ENCODE measurements at places on chromosomes 2 and 18. TPM values are rescaled to one million over a fixed set of nuclear protein-coding genes. Genes with fewer than 3 reads are reported as not detected.

The CCDC150 gene
- not detected for total RNA-seq

The TRIM43 gene
- not detected for total RNA-seq

The GAL3ST2 gene
- total RNA-seq: 0.49 TPM

The LAMA3 gene
- total RNA-seq: 30.1 TPM

The POTEC gene
- total RNA-seq: not detected

- H3K4me1 ChIP-seq: no peaks in the 10 kb centered on the region
- no peaks in the 10 kb centered on the region for H3K36me3 ChIP-seq
- DNase-seq: no peak
- H3K4me3 ChIP-seq: no peak overlapping the region
These were observed 1367.7 kb upstream of the CELF4 start for GRCh38 chr18:38933322-38933721.

- H3K4me3 ChIP-seq: no peak overlapping the region
- no peak for DNase-seq
- H3K27me3 ChIP-seq: no peaks in the 10 kb centered on the region
- no peak overlapping the region for H3K27ac ChIP-seq
- peaks cover 3% of the 10 kb centered on the region for H3K4me1 ChIP-seq
These were observed 10.2 kb downstream of the ADRA2B start for GRCh38 chr2:96105994-96106715.

GRCh38 chr2:108613261-108614042 is 79.2 kb downstream of the LIMS1 start:
- H3K27ac ChIP-seq: no peak overlapping the region
- H3K27me3 ChIP-seq: no peaks in the 10 kb centered on the region
- H3K4me1 ChIP-seq: peaks cover 43% of the 10 kb centered on the region
- H3K36me3 ChIP-seq: no peaks in the 10 kb centered on the region
- no peak overlapping the region for H3K4me3 ChIP-seq

GRCh38 chr2:88250404-88250803 is 80.3 kb downstream of the THNSL2 start:
- H3K4me1 ChIP-seq: no peaks in the 10 kb centered on the region
- DNase-seq: no peak
- no peak overlapping the region for H3K27ac ChIP-seq
- no peaks in the 10 kb centered on the region for H3K27me3 ChIP-seq
- H3K4me3 ChIP-seq: no peak overlapping the region

DNA sequence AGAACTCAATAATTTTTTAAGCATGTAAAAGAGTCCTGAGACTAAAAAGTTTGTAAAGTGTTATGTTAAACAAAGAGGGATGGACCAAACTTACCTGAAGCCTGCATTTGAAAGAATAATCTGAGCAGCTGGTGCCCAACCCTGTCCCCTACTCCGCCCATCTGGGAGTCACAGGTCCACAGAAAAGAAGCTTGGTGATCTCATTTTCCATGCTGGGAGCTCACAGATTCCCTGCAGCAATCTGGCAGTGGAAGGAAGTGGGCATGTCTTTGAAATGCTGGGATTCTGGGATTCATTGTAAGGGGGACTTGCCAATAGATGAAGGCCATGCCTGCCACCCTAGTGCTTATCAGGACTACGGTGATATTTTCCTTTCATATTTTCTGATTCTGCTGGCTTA is 17.9 kb downstream of the CDH2 start:
- no peak overlapping the region for H3K27ac ChIP-seq
- DNase-seq: no peak
- H3K36me3 ChIP-seq: no peaks in the 10 kb centered on the region
- H3K4me3 ChIP-seq: no peak overlapping the region
- peaks cover 5% of the 10 kb centered on the region for H3K4me1 ChIP-seq
- no peaks in the 10 kb centered on the region for H3K27me3 ChIP-seq

DNA sequence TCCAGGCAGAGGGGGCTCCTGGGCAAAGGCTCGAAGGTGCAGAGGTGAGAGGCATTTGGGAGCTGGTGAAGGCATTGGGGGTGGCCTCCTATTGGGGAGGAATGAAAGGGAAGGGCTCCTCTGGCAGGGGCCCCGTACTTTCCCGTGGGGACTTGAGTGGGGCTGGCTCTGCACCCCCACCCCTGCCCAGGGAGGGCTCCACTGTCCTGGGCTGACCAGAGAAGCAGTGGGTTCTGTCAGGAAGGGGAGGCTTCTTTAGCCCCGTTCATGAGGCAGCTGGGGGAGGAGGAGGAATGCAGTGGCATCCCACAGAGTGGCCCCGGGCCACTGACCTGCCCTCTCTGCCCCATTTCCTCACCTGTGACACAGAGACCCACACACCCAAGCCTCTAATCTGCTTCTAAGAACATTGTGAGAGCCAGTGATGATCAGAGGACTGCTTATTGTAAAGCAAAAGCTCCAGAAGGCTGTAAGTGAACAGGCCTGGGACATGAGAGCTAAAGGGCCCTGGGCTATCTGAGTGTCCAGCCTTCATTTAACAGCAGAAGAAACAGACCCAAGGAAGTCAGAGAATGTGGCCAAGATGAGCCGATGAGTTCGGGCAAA is 38.6 kb upstream of the GPAT2 start:
- no peak overlapping the region for H3K4me3 ChIP-seq
- no peaks in the 10 kb centered on the region for H3K36me3 ChIP-seq
- no peak for DNase-seq

- H3K27me3 ChIP-seq: no peaks in the 10 kb centered on the region
- DNase-seq: no peak
- no peak overlapping the region for H3K4me3 ChIP-seq
- no peak overlapping the region for H3K27ac ChIP-seq
- no peaks in the 10 kb centered on the region for H3K4me1 ChIP-seq
- H3K36me3 ChIP-seq: no peaks in the 10 kb centered on the region
These were observed 134.9 kb downstream of the NDUFA10 start for GRCh38 chr2:239890206-239890746.

- H3K4me1 ChIP-seq: no peaks in the 10 kb centered on the region
- H3K27me3 ChIP-seq: no peaks in the 10 kb centered on the region
- no peak overlapping the region for H3K4me3 ChIP-seq
- no peaks in the 10 kb centered on the region for H3K36me3 ChIP-seq
- no peak for DNase-seq
These were observed 38.1 kb downstream of the AFTPH start for GRCh38 chr2:64562148-64562784.

DNA sequence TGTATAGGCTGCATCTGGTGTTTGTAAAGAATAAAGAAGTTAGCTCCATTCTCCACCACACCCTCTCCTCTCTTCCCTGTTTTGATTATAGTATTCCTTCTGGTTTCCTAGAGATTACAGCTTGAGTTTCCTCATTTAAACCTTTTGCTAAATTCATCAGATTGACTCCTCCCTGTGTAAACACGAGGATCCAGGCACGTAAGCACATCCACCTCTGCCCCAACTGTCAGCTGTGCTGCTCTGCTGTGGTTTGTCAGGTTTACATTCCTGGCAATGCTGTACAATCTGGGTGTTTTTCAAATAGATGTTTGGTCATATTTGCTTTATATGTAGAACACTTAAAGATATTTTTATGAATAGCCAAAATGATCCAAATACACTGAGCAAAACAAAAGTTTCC is 302.8 kb downstream of the PTGR3 start:
- H3K4me3 ChIP-seq: no peak overlapping the region
- no peaks in the 10 kb centered on the region for H3K36me3 ChIP-seq
- H3K27me3 ChIP-seq: no peaks in the 10 kb centered on the region
- H3K4me1 ChIP-seq: no peaks in the 10 kb centered on the region
- DNase-seq: no peak

- no peak overlapping the region for H3K27ac ChIP-seq
- no peaks in the 10 kb centered on the region for H3K27me3 ChIP-seq
- H3K36me3 ChIP-seq: no peaks in the 10 kb centered on the region
- no peak overlapping the region for H3K4me3 ChIP-seq
- peaks cover 30% of the 10 kb centered on the region for H3K4me1 ChIP-seq
- no peak for DNase-seq
These were observed 11.4 kb upstream of the NR4A2 start for GRCh38 chr2:156343940-156344301.
